Stimulated activated effector memory CD8-positive, alpha-beta T cell treated with anti-CD3 and anti-CD28 coated beads, Interleukin-12 subunit alpha, Interleukin-12 subunit beta, amount 100 ng/mL, for 72 hours (primary cell): ENCODE measurements at places on chromosomes 5 and 9.

GRCh38 chr5:83026930-83027687, 50.1 kb downstream of the TMEM167A start:
- no peak for DNase-seq

DNA sequence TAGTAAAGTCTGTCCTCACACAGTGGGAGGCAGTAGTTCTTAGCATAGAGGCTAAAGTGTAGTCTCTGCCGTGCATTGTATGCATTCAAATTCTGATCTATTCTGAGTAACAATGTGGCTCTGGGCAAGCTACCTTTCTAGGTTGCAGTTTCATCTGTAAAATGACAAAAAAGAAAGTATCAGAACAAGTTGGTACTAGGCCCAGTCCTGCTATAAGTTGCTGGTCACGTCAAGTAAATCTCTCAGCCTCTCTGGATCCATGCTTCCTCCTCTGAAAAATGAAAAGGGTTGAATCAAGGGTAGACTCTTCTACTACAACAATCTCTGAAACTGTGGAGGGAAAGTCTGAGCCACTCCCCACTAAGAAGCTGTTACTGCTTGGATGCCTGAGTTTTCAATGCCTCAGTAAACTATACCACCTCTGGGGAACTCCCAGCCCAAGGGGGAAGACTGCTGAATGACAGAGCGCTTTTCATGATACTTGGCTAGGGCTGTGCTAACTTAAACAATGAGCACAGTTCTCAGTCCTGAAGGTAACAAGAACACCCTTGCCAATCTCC, 34.5 kb upstream of the SPARC start:
- DNase-seq: no peak

GRCh38 chr9:99351647-99352046, 129.6 kb downstream of the SEC61B start:
- DNase-seq: no peak

GRCh38 chr5:107636555-107636954, 34.2 kb downstream of the EFNA5 start:
- DNase-seq: no peak

DNA sequence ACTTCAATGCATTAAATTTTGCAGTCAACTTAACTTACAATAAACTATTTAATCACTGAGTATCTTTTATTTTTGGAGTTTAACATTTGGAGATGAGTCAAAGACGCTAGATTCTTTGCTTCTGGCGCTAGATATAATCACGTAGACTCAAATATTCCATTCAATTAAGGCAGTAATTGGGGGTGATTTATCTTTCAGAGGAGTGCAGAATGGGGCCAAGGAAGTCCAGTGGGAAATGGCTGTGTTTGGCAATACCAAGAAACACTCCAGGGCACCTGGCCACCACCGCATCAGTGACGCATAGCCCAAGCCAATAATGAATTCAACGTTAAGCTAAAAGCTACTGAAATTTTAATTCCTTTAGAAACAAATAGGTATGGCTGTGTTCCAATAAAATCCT, 81.2 kb downstream of the PHAX start:
- DNase-seq: no peak
